ENCODE measurements at places on chromosomes 1 and 21.
A peak's percentile ranks its signal among the peaks of the same experiment; 100 is the strongest.

DNA sequence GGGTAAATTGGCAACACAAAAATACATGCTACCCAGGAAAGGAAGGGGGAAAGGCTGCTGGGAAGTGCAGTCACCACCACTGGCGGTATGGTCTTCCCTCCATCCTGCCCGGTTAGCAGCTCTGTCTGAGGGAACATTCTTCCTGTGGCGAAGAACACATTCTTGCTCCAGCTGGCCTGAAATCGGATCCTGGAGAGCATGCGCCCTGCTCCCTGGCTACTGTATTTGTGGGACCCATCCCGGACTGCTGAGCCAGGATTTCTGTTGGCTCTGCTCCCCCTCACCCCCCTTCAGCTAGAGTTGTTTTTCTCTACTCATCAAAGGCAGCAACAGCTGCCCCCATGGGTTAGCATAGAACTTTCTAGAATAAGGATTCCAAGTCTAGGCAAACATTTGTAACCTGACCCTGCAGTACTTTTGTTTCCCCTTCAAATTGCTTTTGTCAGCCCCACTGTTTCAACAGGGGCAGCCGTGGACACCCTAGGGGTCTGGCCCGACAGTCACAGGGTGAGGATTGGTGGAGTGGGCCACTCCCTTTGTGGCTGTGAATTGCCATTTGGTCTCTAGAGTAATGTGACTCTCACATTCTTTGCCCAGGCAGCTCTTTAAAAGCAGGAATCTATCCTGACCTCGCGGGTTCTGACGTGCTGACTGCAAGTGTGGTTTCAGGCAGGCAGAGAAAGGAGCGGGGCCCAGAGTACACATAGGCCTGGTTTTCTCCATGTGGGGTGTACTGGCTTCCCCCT, 157.7 kb downstream of the TOMM20 start:
- DNase-seq, result peak; percentile 91

DNA sequence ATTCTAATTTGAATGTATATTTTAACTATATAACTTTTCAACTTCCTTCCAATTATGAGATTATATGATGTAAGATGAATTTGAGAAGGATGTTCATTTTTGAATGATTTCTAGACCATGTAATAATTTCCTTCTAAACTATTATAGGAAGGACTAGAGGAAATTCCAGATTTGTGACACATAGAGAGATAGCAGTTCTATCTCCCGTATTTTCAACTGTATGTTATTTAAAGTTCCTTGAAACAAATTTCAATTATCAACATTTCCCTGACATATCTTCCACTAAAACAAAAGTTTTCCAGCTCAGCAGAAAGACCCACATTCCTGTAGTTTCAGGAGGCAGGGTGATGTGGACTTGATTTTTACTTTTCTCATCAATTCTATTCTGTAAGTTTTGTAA, 396.7 kb upstream of the C1orf87 start:
- no peak for DNase-seq

GRCh38 chr21:33069994-33070743, at the start of gene OLIG1:
TSS of gene OLIG1 (plus strand) at chr21:33070141. CDS start at chr21:33070247, 106 bp downstream.
- peak; percentile 35 for DNase-seq

DNA sequence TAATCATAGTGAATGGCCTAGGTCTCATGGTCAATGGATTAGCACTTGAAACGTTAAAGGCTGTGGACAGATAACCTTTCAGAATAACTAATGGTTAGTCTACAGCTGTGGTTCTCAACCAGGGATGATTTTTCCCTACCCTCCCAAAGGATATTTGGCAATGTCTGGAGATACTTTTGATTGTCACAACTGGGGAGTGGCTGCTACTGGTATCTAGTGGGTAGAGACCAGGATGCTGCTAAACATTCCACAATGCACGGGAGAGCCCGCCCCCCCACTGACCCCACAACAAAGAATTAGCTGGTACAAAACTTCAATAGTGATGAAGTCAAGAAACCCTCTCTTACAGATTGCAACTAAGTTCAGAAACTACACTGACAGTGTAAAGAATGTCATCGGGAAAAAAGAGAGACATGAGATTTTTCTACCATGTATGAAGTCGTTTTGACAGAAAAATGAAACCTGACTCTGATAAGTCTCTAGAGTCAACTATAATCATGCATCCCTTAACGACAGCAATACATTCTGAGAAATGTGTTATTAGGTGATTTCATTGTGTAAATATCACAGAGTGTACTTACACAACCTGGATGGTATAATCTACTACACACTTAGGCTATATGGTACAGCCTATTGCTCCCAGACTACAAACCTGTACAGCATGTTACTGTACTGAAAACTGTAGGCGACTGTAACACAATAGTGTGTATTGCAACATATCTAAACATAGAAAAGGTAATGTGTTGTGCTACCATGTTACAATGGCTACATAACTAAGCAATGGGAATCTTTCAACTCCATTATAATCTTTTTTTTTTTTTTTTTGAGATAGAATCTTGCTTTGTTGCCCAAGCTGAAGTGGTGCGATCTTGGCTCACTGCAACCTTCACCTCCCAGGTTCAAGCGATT, 49.7 kb upstream of the PRDX6 start:
- DNase-seq, result no peak

DNA sequence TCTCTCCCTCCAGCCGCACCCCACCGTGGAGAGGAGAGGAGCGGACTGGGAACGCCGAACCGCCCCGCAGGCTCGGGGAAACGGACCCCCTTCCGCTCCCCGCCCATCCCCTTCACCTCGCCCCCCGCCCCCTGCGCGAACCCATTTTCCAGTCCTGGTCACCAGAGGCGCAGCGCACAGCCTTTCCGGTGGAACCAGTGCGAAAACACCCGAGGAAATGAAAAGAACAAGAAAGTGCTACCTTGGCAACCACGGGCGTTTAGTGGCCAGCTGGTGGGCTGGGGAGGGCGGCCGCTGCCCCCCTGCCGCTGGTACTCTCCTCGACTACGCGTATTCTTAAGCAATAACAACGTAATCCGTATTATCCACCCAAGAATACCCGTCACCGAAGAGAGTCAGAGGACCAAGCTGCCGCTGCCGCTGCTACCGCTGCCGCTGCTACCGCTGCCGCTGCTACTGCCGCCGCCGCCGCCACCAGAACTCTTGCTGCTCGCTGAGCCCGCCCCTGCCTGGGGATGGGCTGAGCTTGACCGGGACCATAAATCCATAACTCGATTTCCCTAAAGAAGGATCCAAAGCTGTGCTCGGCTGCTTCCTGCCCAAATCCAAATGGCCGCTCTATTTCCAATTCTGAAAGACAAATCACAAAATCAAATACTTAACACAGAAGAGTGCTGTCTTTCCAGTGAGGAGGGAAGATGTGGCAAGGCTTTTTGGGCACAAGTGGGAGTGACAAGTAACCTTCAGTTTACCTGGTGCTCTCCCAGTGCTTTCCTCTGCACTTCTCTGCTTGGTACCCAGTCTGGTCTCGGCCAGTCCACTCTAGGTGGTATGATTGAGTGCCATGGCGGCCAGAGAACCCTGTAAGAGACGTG, 125.2 kb upstream of the DPYD start:
- peak; percentile 85 for DNase-seq

DNA sequence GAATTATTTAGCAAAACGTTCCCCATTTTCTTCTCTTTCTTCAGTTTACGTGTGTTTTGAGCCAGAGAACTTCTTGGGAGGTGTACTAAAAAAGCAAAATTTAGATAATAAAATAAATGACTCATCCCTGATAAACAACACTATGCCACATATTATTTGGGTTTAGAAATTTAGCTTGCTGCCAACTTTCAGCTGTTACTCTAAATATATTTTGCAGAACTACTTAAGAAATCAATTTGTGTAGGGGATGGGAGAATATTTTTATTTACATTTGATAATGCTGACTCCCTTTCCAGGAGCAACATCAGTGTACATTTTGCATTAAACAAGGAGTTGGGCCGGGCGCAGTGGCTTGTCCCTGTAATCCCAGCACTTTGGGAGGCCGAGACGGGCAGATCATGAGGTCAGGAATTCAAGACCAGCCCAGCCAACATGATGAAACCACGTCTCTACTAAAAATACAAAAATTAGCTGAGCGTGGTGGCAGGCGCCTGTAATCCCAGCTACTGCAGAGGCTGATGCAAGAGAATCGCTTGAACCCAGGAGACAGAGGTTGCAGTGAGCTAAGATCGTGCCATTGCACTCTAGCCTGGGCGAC, 151.4 kb upstream of the ZRANB2 start:
- DNase-seq, result peak; percentile 18

- no peak for DNase-seq
Measured at GRCh38 chr1:156437037-156437867, 63.3 kb downstream of the MEF2D start.

GRCh38 chr1:58979086-58979485, 195.2 kb upstream of the JUN start:
- DNase-seq, result no peak

DNA sequence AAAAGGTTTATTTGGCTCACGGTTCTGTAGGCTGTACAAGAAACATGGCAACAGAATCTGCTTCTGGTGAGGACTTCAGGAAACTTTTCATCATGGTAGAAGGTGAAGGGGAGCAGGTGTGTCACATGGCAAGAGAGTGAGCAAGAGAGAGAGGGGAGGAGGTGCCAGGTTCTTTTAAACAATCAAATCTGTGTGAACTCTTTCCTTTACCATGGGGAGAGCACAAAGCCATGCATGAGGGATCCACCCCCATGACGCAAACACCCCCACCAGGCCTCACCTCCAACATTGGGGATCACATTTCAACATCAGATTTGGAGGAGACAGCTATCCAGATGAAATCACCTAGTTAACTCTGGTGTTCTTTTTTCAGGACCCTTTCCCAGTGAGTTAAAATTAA, 103.6 kb downstream of the GALNT2 start:
- no peak for DNase-seq

DNA sequence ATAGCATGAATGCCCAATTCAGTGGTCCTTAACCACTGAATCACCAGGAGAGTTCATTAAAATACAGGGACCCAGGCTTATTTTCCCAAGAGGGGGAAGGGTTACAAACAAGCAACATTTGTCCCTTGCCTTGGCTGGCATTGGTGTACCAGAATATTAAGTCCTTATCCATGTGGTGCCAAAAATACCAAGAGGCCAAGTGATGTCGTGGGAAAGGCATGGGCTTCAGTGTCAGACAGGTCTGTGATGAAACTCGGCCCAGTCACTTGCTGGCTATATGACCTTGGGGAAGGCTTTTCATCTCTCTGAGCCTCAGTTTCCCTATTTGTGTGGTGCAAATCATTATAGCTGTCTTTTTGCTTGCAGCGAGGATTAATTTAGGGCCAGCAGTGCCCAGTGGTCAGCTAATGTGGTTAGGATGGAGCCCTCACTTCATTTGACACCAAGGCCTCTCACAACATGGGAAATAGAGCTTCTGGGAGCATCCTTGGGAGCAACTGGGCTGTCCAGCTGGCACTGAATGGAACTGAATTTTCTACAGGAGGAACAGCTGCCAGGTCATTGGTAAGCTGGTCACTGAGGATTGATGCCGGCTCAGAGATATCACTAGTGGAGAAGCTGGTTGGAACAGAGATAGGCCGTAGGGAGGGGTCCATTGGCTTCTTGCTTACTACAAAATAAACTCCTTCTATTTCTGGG, 77.2 kb upstream of the PPP2R5A start:
- DNase-seq, result no peak

- no peak for DNase-seq
Measured at GRCh38 chr1:182569939-182570610, 19.0 kb downstream of the RNASEL start.

GRCh38 chr1:11132563-11133293, 33.1 kb upstream of the EXOSC10 start:
- DNase-seq, result no peak

- DNase-seq, result peak; percentile 64
Measured at GRCh38 chr1:19484338-19484797, 971 bp downstream of the CAPZB start.

- peak; percentile 25 for DNase-seq
Measured at GRCh38 chr1:216183007-216183406, 240.2 kb downstream of the USH2A start.

- DNase-seq, result no peak
Measured at GRCh38 chr1:56409112-56409691, 170.2 kb downstream of the PLPP3 start.

GRCh38 chr1:242629396-242629795, 104.9 kb upstream of the PLD5 start:
- no peak for DNase-seq

- DNase-seq, result peak; percentile 76
Measured at GRCh38 chr1:153775458-153776327, 486 bp downstream of the SLC27A3 start.

GRCh38 chr1:239655023-239655422, 268.7 kb downstream of the CHRM3 start:
- no peak for DNase-seq

- no peak for DNase-seq
Measured at GRCh38 chr1:58670181-58670580, 29.7 kb downstream of the MYSM1 start.

DNA sequence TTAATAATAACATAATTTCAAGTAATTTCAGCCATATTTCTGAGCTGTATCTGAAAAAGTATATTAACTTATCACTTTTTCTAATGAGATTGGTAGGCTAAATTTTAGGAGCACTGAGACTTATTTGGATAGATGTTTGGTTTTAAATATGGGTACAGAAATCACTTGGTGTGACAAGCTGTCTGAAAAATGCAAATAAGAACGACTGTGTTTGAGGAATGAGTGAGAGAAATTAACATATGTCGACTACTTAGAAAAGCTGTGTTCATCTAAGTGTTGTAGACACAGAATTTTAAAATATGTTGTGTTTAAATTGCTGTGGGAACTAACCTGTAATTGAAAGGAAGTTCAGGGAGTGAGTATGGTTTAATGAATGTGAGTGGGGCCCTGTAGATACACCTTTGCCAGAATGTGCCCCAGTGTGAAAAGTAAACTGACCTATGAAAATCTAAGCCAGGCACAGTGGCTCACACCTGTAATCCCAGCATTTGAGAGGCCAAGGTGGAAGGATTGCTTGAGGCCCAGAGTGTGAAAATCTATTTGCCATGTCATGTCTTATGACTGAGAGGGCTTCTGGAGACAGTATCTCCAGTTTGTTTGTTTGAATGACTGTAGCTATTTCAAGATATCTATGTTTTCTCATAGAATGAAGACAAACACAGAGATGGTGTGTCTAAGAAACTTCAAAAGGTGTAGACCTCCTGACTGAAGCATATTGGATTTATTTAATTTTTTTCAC, 53.8 kb upstream of the LRRC8C start:
- DNase-seq, result no peak

- DNase-seq, result no peak
Measured at GRCh38 chr21:36200081-36200561, 43.5 kb downstream of the DOP1B start.

- DNase-seq, result no peak
Measured at GRCh38 chr1:204880906-204881305, 10.2 kb downstream of the NFASC start.
